NCI-H2081 treated with DMSO at 0.1 percent for 48 hours (cell line): ENCODE measurements at places on chromosomes 1 and 21.

DNA sequence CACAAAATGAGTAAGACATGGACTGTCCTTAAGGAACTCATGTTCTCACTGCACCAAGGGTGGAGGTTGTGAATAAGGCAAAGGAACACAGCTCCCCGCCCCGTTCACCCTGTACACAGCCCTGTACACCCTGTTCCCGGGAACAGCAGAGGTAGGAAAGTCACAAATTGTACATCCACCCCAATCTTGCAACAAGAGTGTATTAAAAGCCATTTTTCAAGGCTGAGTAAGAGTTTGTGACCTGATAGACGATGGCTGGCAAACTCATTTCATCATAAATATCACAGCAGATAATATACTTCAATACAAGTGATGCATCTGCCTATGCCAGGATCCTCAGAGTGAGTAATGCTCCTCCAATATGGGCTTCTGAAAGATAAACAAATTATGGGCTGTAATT is 52.5 kb upstream of the CAMK1G start:
- DNase-seq = no peak

GRCh38 chr1:43288058-43288784 is 2.8 kb upstream of the C1orf210 start:
- no peak for DNase-seq

DNA sequence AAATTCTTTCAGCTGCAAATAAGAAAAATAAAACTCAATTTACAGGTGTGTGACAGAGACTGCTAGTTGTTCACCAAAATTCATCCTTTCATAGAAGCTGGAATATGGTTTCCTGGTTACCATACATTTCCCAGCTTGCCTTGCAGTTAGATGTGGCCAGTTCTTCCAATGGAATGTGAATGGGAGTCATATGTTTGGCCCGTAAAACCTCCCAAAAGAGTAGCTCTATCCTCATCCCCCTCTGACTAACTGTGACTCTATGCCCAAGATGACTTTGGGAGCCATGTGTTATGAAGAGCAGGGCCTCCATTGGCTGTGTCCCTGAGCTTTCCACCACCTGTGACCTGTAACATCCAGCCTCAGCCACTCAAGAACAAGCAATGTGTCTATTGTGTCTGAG is 90.6 kb upstream of the NGF start:
- no peak for DNase-seq

- no peak for DNase-seq
Measured at GRCh38 chr1:18072066-18072465, 35.5 kb upstream of the IGSF21 start.

DNA sequence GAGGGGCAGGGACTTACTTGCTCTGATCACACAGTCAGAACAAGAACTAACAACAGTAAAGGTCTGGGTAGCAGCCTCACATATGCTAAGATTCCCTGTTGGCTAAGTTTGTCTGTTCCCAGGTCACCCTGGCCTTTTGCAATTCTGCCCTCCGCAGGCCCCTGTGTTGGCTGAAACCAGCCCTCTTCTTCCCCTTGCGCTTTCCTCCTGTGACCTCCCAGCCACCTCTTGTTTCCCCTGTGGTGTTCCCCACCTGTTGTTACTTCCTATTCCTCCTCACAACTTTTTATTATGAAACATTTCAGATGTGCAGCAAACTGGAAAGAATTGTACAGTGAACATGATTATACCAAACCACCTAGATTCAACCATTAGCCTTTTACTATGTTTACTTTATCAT is 23.4 kb downstream of the MAPKAPK2 start:
- DNase-seq = no peak

DNA sequence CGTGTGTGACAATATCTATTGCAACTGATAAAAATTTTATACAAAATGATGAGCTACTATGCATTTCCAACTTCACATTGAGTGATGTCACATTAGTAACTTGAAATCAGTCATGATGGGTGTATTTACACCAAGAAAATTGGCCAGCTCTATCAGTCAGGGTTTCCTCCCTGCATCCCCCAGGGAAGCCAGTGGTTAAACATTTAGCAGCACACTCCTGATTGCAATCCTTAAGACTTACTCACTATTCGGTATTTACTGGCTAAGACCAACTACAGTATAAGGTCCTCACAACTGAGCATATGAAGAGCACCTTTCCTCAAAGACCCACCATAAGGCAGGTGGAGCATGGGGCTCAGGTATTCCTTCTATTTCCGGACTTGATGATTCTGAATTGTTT is 41.3 kb upstream of the PTGFRN start:
- DNase-seq = no peak

GRCh38 chr1:154198756-154199562 is 7.1 kb upstream of the TPM3 start:
- DNase-seq = peak; percentile 39

- peak; percentile 28 for DNase-seq
Measured at GRCh38 chr1:152189657-152190442, 30.8 kb upstream of the RPTN start.

DNA sequence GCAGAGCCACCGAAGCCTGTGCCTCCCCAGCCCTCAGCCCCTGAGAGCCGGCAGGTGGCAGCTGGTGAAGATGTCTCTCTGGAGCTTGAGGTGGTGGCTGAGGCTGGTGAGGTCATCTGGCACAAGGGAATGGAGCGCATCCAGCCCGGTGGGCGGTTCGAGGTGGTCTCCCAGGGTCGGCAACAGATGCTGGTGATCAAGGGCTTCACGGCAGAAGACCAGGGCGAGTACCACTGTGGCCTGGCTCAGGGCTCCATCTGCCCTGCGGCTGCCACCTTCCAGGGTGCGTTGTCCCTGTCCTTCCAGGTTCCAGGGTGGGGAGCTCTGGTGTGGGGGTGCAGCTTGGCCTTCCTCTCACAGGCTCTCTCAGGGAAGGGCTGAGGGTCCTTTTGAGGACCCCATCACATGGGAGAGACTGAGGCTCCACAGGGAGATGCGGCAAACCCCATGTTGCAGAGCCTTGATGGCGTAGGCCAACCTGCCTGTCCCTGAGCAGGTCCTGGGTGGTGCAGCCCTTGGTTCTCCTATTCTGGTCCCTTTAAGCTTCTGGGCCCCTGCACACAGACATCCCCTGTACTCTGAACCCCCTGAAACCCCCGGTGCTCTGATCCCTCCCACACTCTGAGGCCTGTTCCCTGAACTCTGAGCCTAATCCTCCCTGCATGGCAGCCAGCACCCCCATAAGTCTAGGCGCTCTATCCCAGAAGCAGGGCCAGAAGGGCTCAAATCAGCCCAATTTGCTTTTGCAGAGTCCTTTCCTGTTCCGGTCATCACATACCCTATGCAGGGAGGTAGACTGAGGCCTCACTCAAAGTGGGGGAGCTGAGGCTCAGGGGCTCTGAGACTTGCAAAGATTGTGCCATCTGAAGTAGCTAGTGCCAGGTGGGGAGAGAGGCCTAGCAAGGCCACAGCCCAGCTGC is 88.5 kb downstream of the TRIM11 start:
- DNase-seq = no peak

DNA sequence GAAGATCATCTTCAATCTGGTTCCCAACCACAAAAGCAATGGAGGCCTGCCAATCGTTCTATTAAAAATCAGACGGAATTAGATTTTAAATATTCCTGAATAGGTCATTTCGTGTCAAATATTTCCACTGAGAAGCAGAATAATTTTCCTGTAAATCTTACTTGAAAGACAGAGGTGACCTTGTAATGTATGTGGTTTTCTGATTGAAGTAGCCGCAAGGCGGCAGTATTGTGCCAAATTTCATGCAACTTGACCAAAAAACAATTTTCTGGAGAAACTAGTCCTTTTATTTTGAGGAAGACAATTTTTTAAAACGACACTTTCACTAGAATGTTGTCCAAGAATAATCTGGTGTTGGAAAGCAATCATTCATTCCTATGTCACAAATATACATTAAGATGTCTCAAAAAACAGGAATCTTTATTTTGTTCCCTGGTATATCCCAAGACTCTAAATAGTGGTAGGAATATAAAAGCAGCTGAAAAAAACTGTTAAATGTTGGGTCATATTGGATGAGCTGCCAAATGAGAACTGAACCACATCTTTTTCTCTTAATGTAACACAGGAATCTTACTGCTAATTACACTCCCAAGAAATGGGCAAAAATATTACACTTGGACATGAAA is 33.6 kb downstream of the SPAG17 start:
- no peak for DNase-seq

- no peak for DNase-seq
Measured at GRCh38 chr1:9326596-9326995, 33.9 kb downstream of the SPSB1 start.
